ENCODE measurements at places on chromosomes 1 and 21.

GRCh38 chr1:244403431-244403830 lies 48.3 kb downstream of the ADSS2 start:
- DNase-seq = no peak

GRCh38 chr1:16138772-16139221 lies 17.1 kb downstream of the EPHA2 start:
- no peak for DNase-seq

- DNase-seq = no peak
Measured at GRCh38 chr1:214198571-214198970, 82.4 kb upstream of the SMYD2 start.

- no peak for DNase-seq
Measured at GRCh38 chr1:108845991-108846390, 10.9 kb downstream of the AKNAD1 start.

DNA sequence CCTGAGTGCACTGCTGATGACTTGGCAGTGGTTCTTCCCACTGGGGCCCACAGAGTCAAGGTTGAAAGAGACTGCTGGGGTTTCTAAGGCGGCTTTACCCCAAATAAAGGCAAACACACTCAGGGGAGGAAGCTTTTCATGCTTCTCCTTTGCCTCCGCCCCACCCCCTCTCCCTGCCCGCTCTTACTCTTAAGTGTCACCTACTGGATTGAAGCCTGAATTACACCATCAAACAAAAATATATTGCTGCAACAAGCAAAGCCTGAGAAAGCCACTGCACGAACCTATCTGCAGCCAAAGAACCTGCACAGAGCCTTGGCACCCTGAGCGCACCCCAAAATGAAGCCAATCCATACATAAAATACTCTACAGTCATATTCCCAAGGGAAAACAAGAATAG lies 63.1 kb downstream of the PTGFR start:
- no peak for DNase-seq

GRCh38 chr1:198496216-198497143 lies 44.0 kb downstream of the ATP6V1G3 start:
- no peak for DNase-seq

GRCh38 chr21:38333301-38334272 lies 76.8 kb downstream of the KCNJ15 start:
- no peak for DNase-seq

GRCh38 chr21:22278366-22278765 lies 1280.2 kb downstream of the NCAM2 start:
- DNase-seq = no peak

GRCh38 chr1:72435025-72435424 lies 152.7 kb upstream of the NEGR1 start:
- no peak for DNase-seq

Data from stimulated activated CD4-positive, alpha-beta T cell treated with anti-CD3 and anti-CD28 coated beads, TNF-alpha, amount 100 ng/mL, for 4 hours (primary cell).